ENCODE measurements at places on chromosomes 5 and 9. TPM values are rescaled to one million over a fixed set of nuclear protein-coding genes. Genes with fewer than 3 reads are reported as not detected.

- no peak for DNase-seq
These were observed 7.4 kb downstream of the NKD2 start for GRCh38 chr5:1016036-1016435.

- DNase-seq: no peak
These were observed 165.8 kb upstream of the NR3C1 start for GRCh38 chr5:143569213-143569701.

DNA sequence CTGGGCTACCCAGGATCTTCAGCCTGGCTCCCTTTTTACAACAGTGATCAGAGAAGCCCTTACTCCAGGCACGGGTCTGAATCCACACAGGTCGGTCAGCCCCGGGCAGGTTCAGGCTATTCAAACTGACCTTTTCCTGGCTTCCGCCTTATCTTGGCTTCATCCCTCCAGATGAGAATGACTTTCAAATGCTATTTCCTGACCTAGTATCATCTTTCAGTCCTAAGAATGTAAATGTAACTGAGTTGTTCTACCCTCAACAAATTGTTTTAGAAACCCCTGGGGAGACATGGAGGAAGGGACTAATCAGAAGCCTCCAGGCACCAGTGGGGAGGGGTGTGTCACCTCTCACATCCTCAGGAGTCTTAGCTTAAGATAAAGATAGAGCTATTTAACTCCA is 213.2 kb downstream of the EPB41L4A start:
- DNase-seq: no peak

- no peak for DNase-seq
These were observed 2.9 kb downstream of the ANKDD1B start for GRCh38 chr5:75614176-75614575.

LAMC3 gene
- 0.12 TPM for total RNA-seq

DNA sequence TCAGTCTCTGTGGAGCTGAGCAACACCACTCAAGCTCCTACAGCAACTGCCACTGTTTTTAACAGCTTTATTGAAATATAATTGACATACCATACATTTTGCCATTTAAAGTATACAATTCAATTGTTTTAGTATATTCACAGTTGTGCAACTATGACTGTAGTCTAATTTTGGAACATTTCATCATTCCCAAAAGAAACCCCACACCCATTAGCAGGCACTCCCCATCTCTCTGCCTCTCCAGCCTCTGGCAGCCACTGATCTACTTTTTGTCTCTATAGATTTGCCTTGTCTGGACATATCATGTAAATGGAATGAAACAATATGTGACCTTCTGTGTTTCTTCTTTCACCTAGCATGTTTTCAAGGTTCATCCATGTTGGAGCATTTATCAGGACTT is 43.5 kb downstream of the RUSC2 start:
- DNase-seq: no peak

DNA sequence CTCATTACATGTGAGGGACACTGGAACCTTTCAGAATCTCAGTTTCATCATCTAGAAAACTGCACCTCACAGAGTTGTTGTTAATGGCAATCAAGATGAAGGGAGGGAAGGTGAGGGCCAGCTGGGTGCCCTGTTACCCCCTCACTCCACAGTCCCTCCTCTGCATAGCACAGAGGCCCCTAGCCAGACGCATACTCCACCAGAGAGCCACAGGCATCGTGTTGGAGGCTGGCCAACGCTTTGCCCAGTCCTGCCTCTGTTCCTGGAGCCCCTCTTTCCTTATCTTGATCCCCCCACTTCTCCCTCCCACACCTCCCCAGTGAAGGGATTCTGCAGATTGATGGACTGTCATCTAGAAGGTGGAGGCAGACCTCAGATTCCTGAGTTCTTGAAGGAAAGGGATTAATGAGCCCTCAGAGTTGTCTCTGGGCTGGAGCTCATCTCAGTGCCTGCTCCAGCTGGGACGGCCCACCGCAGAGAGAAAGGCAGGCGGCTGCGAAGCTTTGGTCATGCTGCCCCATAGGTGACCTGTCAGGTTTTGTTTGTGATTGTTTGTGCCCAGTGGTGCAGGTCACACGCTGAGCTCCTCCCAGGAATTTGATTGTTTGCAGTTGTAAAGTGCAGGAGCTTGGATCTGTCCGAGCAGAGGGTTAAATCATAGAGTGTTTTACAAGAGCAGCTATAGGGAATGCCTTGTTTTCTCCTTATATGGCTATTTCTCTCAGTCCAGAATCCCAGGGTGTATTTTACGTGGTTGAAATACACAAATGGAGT is 487.3 kb downstream of the CCDC171 start:
- DNase-seq: no peak

DNA sequence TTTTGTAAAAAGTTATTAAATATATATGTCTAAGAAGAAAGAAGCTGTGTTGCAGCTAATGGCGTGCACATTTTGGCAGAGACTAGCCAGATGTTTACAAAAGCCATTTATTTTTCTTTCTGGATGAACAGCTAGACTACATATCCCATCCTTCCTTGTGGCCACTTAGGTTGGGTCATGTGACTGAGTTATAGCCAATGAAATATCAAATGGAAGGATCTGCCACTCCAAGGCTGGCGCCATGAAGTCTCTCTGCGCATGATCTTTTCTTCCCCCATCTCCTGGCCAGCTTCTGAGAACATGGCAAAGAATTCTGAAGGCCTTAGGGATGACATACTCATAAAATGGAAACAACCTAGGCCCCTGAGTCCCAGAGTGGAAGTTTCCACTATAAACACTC is 244.2 kb upstream of the DAB2 start:
- no peak for DNase-seq

GRCh38 chr5:78808380-78808779 is 159.8 kb upstream of the LHFPL2 start:
- DNase-seq: no peak

DNA sequence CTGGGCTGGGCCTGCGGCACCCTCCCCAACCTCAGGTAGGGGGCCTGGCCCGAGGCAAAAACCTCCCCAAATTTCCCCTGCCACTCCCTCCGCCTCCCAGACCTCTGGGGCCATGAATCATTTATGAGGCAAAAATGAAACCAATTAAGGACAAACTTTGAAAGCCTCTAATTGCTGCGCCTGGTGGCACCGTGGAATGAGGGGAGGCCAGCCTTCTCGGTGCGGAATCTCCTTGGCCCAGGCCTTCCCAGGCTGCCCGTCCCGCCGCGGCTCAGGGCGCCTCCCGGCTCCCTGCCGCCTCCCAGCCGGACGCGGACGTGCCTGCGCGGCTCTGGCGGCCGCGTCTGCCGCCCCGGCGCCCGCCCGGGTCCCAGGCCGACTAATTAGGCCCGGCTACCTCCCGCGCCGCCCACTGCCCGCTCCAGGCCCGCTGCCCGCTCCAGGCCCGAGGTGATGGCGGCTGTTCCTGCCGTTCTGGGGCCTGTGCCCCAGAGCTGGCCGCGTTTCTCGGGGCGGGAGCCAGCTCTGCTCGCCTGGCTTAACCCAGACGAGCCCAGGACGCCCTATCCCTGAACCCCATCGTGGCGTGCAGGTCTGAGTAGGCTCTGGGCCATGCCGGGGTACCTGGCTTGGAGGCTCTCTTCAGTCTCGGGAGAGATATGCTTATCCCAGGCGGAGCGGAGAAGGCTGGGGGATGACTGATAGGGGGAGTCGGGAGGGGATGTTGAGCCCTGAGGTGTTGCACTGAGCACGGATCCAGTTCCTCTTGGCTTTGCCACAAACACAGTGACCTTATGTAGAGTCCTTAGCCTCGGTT is 20.1 kb downstream of the CXXC5 start:
- no peak for DNase-seq

DNA sequence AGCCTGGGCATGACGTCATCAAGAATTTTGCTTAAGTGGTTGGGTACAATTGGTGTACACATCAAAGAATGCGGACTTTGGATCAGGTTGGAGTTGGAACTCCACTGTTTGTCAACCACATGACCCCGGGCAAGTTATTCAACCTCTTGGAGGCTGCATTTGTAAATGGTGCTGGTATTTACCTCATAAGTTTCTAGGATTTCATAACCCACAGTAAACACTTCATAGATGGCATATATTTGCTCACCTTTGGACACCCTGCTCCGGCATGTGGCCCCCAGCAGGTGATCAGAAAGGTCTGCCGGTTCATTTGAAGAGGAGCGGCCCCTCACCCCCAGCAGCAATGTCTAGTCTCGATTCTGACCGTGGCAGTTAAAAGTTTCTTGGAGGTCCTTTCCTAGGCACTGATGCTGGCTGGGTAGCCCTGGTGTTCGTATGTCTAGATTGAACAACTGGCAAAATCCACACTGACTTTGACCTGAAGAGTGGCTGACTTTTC is 60.6 kb downstream of the IL6ST start:
- no peak for DNase-seq

DNA sequence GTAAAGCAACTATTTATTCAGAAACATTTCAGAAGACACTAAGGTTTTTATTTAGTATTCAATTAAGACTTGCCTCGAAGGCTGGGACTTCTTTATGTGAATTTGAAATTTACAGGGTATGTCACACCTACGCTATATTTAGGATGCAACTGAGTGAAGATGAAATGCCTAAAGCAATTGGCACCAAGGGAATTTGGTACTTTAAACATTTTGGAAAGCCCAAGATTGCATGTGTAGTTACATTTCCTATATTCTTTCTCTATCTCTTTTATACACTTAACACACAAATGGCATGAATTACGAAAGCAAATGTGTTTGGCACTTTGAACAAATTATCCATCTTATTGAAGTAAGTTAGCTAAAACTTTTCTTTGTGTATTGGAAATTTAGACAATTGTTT is 633.3 kb downstream of the PDE4D start:
- DNase-seq: no peak

- no peak for DNase-seq
These were observed 26.2 kb upstream of the HSPA9 start for GRCh38 chr5:138601444-138601843.

Data from glomerular endothelial cell (primary cell).